ENCODE measurements at places on chromosomes 5 and 9.
A peak's percentile ranks its signal among the peaks of the same experiment; 100 is the strongest.

DNA sequence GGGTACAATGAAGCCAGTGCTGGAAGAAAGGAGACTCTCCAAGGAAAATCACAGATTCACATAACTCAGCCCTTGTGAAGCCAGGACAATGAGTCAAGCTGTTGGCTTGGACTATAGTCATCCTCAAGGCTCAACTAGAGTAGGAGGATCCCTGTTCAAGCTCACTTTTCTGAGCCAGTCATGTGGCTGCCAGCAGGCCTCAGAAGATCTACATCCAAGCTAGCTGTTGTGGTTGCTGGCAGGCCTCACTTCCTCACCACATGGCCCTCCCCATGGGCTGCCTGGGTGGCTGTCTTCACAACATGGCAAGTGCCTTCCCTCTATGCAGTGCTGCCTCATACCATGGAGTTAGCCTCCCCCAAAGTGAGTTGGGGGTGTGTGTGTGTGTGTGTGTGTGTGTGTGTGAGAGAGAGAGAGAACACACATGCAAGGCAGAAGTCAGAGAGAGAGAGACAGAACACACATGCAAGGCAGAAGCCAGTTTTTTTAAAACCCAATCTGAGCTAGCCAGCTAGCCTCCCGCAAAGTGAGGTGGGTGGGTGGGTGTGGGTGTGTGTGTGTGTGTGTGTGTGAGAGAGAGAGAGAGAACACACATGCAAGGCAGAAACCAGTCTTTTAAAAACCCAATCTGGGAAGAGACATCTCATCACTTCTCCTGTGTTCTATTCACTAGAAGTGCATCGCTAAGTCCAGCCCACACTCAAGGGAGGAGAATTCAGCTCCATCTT lies 17.1 kb downstream of the SCAI start:
- DNase-seq: no peak

DNA sequence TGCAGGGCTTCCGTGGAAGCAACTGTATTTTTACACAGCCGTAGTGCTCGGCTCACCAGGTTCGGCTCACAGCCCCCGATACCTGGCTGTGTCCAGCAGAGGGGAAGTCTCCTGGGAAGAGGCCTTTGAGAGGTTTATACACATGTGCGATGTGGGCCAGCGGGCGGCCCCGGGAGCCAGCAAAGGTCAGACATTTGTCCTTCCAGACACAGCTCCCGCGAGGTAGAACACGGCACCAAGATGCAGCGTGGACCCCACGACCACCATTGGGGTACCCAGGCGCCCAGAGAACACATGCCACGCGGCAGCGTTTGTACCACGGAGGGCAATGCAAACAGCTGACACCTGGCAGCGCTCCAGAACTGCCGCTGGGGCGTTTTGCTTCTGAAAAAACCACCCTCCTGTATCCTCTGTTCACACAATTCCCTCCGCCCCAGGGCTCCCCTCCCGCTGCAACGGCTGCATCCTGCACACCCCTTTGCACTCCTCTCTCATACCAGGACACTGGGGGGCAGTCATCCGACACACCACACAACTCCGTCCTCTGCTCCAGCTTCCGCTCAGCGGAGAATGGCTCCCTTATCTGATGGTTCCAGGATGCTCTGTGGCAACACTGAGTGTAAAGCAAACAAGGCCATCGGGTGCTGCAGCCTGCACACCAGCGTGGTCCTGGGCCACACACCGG lies 235.3 kb downstream of the SYK start:
- peak; percentile 42 for DNase-seq

- DNase-seq: no peak
Measured at GRCh38 chr5:149452665-149453617, 73.8 kb upstream of the IL17B start.

- no peak for DNase-seq
Measured at GRCh38 chr9:34650816-34651215, 1.2 kb upstream of the IL11RA start.

DNA sequence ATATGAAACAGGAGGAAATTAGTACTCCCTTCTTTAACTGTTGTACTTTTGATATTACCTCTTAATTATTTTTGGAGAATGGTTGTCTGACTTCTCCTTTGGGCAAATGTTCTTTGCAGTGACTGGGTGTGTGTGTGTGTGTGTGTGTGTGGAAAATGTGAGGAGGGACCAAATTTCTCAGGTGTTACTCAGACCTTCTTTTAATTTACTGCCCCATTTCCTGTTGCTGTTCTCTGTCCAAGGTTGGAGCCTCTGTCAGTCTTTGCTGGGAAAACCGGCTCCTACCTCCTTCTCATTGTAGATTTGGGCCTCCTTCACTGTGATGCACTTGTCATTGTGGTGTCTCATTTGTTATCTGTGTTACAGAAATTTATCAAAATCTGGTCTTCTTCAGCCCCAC lies 68.4 kb downstream of the PBX3 start:
- DNase-seq: peak; percentile 15

GRCh38 chr5:116964438-116964837 lies 389.8 kb upstream of the SEMA6A start:
- no peak for DNase-seq

DNA sequence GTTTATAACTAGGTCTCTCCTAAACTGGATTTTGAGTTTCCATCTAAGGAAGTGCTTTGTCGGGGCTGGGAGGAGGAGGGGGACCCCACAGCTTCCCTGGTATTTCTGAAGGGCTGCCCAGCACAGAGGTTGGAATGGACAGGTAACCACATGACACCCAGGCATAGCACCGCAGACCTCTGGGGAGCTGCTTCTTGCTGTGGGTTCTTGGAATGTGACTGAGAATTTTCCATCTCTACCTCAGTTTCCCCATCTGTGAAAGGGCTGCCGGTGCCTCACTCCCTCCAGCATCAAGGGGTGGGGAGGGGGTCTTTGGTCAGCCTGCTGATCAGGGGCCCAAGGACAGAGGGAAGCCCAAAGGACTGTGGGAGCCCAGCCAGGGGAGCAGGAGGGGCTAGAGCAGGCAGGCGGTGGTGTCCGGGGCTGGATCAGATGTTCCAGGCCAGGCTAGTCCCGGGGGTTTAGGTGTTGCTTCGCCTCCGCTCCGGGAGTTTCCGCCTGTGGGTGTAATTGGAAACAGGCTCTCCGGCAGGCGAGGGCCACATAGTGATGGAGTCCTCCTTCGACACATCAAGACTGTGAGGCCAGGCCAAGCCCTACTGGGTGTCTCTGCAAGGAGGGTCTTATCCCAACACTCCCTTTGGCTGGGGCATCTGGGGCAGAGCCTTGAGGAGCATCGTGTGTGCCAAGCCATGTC lies 3.3 kb downstream of the OLFML2A start:
- DNase-seq: no peak

- DNase-seq: no peak
Measured at GRCh38 chr9:83065233-83065632, 2.3 kb upstream of the RASEF start.
